ENCODE measurements at places on chromosomes 16 and 17.
A peak's percentile ranks its signal among the peaks of the same experiment; 100 is the strongest.

GRCh38 chr16:50567651-50568050, 19.5 kb downstream of the NKD1 start:
- no peak for DNase-seq

DNA sequence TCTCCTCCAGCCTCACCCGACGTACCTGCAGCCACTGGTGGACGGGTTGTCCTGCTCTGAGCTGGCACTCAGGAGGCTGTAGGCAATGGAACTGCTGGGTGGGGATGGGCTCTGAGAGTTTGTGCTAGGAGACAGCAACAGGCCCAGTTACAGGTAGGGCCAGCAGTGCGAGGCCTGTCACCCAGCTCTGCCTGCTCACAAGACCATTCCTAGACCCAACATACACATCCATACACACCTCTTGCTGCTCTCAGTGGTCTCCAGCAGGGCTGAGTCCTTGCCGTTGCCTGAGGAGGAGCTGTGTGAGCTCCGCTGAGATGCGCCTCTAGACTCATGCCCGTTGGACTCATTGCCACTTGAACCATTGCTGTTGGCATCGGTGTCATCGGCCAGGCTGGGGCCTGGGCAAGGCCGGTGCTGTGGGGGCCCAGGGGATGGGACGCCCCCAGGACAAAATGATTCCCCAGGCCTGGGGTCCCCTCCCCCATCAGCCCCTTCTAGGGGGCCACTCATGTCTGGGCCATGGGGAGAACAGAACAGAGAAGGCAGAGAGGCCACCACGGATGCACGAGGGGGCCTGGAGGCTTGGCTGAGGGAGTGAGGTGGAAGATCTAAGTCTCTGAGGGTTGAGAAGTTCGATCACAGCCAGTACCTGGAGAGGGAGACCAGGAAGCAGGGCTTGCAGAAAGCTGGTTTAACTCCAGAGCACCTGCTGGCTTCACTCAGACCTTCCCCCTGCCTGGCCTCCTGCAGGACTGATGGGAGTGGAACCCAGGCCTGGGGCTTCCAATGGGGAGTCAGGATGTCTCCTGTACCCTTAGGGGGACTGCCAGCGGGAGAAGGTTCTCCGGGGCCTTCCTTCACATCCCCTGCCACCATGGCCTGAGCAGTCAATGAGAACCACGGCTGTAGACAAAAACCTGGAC, 1.7 kb downstream of the PER1 start:
- DNase-seq, result no peak

DNA sequence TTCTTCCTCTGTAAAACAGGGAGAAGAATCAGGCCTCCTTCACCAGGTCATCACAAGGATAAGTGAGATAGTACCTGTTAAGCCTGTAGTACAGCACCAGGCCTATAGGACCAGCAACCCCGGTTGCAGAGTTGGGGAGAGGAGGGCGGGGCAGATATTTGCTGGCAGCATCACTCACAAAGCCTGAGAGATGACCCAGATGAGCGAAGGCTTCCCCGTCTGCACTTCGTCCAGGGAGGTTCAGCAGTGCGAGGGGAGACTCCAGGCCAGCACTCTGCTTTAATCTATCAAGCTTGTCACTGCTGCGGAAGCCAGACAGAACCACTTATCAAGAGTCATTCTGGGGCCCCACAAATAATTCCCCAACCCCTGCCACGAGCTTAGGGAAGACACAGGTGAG, 15.8 kb upstream of the RBBP6 start:
- DNase-seq, result no peak

- DNase-seq, result no peak
Measured at GRCh38 chr16:23690771-23691482, 12.2 kb downstream of the PLK1 start.

DNA sequence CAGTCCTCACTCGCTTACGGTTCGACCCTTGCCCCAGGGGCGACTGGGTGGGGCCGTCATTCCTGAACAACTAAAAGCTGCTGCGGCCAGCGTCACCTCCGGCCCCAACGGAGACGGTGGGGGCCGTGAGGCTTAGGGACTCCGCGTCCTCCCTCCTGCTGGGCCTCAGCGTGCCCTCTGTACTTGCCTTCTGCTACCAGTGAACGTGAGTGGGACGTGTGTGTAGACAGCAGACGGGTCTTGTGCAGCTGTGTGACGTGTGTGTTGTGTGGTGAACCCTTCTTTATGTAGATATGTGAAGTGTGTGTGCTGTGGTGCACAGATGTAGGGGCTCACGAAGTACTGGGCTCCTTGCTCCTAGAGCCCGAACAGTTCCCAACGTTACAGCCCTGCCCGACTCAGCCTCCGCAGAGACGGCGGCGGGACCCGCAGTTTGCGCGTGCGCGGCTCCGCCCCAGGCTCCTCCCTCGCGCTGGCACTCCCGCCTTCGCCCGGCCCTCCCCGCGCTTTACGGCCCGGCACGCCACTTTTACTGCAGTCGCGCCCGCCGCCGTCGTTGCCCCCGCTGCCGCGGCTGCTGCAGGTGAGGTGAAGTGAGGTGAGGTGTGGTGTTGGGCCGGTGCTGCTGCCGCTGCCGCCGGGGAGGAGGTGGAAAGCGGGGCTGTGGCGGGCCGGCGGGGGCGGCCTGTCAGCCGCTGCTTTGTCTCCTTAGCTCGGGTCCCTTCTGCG, at the start of gene PHAF1:
PHAF1 (plus strand) TSS at position 535 of the 729 bp plus-strand sequence. CDS start 235 bp downstream, outside the sequence.
- peak; percentile 95 for DNase-seq

Data from stimulated activated CD4-positive, alpha-beta T cell treated with anti-CD3 and anti-CD28 coated beads, Interleukin-1b, Interleukin-23, amount 100 ng/mL, for 48 hours (primary cell).